ENCODE measurements at places on chromosomes 6 and 20.

DNA sequence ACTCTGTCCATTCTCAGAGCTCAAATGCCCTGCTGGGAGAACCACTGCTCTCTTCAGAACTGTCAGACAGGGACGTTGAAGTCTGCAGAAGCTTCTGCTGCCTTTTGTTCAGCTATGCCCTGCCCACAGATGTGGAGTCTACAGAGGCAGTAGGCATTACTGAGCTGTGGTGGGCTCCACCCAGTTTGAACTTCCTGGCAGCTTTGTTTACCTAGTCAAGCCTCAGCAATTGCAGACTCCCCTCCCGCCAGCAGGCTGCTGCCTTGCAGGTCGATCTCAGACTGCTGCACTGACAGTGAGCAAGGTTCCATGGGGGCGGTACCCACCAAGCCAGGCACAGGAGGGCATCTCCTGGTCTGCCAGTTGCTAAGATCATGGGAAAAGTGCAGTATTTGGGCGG, 21.8 kb upstream of the UFL1 start:
- no peak for DNase-seq

DNA sequence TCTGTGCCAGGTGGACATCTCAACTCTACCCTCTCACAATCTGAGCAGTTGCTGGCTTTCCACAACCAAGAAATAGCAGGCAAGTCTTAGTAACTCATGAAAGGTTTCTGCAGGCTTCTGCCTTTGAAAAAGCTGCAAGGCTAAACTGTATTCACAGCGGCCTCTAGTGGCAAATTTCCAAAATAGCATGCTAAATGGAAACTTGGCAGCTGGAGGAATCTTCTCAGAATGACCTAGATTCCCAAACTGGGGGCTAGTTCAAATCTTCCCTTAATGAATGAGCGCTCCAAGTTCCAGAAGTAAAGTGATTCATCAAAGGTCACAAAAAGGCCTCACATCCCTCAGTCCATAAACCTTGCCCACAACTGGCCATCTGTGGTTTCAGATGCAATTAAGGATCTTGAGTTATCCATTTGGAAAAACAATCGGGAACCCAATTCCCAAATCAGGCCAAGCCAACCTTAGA, 11.9 kb upstream of the CPNE5 start:
- DNase-seq, result no peak

DNA sequence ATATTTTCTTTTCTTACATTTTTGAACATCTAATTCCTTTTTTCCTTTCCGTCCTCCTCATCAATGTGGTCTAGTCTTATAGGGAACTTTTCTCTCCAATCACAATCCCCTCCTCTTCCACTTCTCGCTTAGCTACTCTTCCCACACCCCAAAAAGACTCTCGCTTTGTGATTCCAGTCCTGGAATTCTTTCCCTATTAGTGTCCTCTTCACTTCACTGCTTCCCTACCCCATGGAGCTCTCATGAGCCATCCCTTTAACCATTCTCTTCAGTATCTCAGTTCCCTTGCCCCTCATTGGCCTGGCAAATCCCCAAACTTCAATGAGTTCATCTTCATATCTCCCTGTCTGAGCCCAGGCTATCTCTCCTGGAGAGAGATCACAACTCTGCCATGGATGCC, 55.3 kb upstream of the CEP85L start:
- no peak for DNase-seq

DNA sequence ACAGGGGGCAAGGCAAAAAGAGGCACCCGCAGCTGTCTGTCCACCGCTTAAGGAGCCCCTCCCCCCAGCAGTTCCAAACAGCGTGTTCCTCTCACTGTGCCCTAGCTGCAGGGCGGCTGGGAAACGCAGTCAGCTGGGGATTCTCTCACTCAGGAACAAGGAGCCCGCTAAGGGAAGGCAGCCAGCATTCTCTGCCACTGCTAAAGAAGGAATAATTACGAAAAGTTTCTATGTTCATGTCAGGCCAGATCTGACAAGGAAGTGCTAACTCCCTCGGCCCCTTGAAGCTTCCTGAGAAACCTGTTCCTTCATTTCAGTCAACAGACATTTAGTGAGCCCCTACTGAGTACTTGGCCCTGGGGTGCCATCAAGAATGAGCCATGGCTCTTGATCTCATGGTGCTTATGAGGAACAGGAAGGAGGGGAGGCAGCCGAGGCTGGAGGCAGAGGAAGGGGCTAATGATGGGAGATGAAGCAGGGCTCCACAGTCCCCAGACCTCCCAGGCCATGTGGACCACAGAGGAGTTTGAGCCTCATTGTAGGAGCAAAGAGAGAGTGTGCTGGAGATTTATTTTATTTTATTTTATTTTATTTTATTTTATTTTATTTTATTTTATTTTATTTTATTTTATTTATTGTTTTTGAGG, 101.7 kb upstream of the PMEPA1 start:
- DNase-seq, result no peak

All from GM12891 (cell line).